ENCODE measurements at places on chromosomes 16 and 17. TPM values are rescaled to one million over a fixed set of nuclear protein-coding genes. Genes with fewer than 3 reads are reported as not detected.

SRCIN1 gene
- under 0.01 TPM for total RNA-seq

PRSS33 gene
- total RNA-seq = not detected

TMUB2 gene
- total RNA-seq = 43.3 TPM

PRSS53 gene
- total RNA-seq = 2.5 TPM

ZMYND15 gene
- total RNA-seq = 0.33 TPM

TMEM98 gene
- total RNA-seq = 255 TPM

RCVRN gene
- under 0.01 TPM for total RNA-seq

CD300E gene
- total RNA-seq = not detected

SLC6A2 gene
- not detected for total RNA-seq

SLC13A2 gene
- not detected for total RNA-seq

MON1B gene
- total RNA-seq = 13.9 TPM

SHPK gene
- total RNA-seq = 18.2 TPM

CCL7 gene
- 1.7 TPM for total RNA-seq

KCTD19 gene
- 0.50 TPM for total RNA-seq

FBXO39 gene
- 0.15 TPM for total RNA-seq

SEZ6L2 gene
- 4.1 TPM for total RNA-seq

MEAK7 gene
- total RNA-seq = 20.7 TPM

ASGR1 gene
- total RNA-seq = 1.2 TPM

PPM1D gene
- 10.5 TPM for total RNA-seq

SLC5A10 gene
- not detected for total RNA-seq

CFAP97D1 gene
- total RNA-seq = not detected

CHAD gene
- total RNA-seq = not detected

TBX4 gene
- total RNA-seq = 6.8 TPM

RNF43 gene
- total RNA-seq = under 0.01 TPM

SMIM5 gene
- 0.29 TPM for total RNA-seq
